ENCODE measurements at places on chromosomes 4 and X.
A peak's percentile ranks its signal among the peaks of the same experiment; 100 is the strongest.

- no peak for DNase-seq
These were observed 26.9 kb upstream of the PASD1 start for GRCh38 chrX:151536571-151536970.

DNA sequence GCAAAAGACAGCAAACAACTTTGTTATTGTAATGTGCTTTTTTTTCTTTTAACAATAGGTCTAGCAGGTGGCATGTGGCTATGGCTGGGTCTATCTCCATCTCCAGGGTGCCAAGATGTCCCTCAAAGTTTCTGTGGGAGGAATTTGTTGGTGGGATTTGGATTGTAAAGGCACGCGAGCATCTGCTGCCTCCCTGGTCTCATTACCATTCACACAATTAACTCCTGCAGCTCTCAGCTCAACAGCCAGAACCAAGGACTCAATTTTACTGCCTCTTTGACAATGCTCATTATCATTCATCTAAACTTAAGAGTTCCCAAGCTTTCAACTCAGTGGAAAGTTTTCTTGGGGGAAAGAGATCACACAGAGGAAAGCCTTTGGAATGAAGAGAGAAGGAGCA lies 10.9 kb upstream of the PCDH18 start:
- no peak for DNase-seq

GRCh38 chrX:68203211-68203610 lies 230.1 kb downstream of the OPHN1 start:
- no peak for DNase-seq

DNA sequence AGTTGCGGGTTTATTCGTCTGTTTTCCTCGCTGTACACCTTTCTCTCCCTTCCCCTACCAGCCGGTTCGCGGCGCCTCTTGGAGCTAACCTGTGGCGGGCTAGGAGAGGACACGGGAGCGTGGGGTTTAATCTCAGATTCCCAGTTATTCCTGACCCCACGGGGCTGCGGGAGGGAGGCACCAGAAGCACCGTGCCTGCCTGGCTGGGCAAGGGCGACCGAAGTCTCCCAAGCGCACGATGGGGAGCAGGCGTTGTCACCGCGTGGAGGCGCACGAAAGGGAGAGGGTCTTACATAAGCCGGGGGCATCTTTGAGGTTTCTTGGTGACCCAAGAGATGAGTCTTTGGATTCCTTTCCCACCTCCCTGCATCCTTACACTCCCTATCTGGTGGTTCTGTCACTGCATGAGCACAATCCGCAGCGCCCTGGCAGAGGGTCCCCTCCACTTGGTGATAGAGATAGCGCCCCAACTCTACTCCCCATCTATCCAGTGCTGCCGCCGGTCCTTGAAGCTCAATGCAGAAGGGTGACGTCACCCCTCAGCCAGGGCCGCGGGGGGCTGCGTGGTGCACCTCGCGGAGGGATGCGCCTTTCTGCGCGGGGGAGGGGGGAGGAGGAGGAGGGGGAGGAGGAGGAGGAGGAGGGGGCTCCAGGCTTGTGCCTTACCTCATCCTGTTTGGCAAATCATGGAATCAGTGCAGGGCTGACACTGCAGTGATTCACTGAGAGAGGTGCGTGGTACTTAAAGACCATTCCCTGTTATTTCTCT lies 793 bp downstream of the TSPAN7 start:
- peak; percentile 2 for DNase-seq
